Muscle of leg (tissue), 16 donors: ENCODE measurements at places on chromosomes 1 and 21. TPM values are rescaled to one million over a fixed set of nuclear protein-coding genes. Genes with fewer than 3 reads are reported as not detected.

- DNase-seq = no peak
These were observed 11.2 kb upstream of the SLAMF9 start for GRCh38 chr1:159965263-159965662.

GRCh38 chr1:5770981-5771765, 221.1 kb downstream of the NPHP4 start:
- peak; percentile 53 for DNase-seq

The KIAA1614 gene
- total RNA-seq = 11.7 TPM

The WDTC1 gene
- total RNA-seq = 11.3 TPM

DNA sequence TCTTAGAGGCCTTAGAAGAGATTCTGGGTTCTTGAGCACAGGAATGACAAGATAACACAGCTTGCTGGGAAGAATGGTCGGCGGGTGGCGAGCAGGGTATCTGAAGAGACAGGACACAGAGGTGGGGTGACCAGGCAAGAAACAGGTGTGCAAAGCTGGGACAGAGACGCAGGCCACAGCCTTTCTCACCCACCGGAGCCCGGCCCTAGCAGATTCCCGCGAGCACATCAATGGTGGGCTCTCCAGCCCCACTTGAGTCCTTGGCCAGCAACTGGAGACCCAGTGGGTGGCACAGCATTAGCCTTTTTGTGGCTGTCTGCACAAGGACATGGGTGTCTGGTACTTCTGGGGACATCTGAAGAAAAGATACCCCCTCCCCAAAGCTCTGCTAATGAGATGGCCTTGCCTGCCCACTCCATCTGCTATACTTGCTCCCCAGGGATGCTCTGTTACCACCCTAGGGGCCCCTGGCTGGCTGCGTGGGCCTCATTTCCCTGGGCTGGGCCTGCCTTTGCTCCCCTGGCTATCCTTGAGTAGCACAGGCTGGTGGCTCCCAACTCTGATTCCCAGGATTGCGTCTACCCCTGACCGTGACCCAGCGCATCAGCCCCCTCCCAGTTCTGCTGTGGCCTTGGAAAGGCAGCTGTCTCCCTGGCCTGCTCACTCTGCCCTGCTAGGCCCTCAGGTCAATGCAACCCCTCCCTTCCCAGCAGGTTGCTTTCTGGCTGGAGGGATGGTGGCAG, 127.2 kb upstream of the ADAR start:
- no peak for DNase-seq

DNA sequence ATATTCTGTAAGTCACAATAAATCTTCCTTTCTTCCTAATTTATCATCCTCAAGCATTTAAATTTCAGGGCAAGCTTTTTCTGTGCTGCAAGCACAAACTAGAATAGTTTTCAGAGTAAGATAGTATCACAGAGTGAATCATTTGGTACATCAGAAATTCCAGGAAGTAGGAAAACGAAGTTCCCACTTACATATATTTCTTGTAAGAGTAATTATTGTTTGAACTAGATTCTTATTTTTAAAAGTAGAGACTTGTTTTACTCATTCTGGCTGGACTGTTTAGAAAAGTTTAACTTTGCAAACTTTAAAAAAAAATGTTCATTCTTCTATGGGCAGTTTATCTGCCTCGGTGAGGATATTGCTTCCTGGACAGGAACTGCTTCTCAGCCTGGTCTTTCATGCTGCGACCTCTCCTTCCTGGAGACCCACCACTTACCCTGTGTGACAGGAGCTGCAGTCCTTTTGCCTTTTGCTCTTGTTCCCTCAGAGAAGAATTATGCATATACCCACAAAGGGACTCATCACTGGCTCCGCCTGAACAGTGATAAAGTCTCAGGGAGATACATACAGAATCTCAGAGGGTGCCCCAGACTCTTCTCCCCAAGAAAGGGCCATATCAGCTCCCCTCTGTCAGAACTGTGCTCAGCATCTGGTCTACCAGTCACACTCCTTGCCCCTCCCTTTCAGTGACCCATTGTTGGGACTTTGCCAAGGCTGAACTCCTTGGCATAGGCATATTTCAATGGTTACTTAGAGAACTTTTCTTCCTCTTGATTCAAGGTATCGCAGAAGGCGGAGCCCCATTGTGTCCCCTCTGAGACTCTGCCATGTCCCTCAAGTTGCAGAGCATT, 102.7 kb upstream of the CD55 start:
- DNase-seq = no peak

DNA sequence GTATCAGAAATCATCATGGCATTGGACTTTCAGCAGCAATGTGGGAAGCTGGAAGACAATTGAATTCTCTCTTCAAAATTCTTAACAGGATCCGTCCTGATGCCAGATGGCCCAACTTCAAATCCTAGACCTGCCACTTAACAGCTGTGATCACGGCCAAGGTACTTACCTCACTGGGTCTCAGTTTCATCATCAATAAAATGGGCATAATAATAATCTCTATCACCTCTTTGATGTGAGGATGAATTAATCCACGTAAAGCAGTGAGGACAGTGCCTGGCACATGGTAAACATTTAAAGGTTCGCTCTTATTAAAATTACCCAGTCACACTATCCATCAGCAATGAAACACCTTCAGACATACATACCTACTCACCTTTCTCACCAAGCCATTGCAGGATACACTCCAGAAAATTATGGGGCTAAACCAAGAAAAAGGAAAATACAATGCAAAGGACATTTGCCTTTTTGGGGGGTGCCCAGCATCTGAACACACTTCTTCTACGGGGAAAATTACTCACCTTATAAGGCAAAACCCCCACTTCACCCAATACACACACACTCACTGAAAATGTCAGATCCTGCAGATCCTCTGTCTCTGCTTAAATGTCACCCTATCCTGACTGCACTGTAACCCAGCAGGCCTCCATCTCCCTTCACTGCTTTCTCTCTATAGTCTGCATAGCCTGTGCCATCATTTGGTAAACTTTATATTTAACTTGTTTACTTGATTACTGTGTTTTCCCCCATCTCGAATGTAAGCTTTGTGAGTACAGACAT, 21.7 kb downstream of the GLIS1 start:
- no peak for DNase-seq

DNA sequence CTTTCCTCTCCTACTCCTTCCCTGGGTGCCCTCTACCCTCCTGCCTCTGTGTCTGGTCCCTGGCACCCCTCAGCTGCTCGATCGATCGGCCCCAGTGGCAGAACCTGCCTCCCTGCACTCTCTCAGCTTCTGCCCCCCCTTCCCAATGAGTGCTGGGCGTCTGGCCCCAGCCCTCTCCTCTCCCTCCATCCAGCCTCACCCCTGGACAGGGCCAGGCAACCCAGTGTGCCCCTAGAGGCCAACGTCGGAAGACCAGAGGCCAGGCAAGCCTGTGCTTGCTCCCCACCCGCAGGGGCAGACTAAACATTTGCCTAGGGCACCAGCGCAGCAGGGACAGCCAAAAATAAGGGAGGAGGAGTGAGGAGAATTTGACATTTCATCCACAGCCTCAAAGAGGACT, 43.5 kb downstream of the LGR6 start:
- no peak for DNase-seq

The KCNA2 gene
- total RNA-seq = 0.75 TPM

The PCP4 gene
- total RNA-seq = 1.2 TPM

- no peak for DNase-seq
These were observed 59.5 kb upstream of the RGS2 start for GRCh38 chr1:192749349-192749748.

The PTAFR gene
- total RNA-seq = 1.6 TPM
